ENCODE measurements at places on chromosomes 11 and 22.

DNA sequence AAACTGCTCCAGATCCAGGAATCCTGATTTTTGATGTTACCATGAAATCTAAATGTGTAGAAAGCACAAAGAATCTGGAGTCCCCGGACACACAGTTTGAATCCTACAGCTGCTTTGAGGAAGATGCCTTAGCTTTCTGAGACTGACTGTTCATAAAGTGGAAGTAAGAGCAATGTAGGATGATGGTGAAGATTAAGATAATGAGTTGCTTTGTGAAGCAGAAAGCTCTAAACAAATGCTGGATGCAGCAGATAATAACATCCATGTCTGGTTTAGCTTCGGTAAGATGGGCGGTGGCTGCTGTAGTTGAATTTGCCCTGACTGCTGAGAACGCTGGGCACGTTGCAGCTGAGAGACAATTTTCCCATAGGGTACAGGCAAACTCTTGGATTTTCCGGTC, 20.1 kb downstream of the OVOL1 start:
- DNase-seq = no peak

DNA sequence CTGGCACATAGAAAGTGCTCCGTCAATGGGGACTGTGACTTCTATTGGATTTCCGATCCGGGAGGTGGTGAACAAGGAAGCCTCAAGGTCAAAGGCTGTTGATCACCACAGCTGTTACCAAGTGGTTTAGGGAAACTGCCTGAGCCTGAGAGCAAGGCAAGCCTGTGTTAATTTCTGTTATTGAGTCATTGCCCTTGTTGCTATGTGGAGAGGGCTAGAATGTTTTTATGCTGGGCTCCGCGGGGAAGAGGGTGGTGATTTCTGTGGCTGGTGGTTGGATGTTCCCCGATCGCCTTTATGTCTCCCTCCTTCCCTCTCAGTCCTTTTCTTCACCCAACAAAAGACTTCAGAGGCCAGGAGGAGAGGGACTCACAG, 108.5 kb upstream of the ALX4 start:
- no peak for DNase-seq

DNA sequence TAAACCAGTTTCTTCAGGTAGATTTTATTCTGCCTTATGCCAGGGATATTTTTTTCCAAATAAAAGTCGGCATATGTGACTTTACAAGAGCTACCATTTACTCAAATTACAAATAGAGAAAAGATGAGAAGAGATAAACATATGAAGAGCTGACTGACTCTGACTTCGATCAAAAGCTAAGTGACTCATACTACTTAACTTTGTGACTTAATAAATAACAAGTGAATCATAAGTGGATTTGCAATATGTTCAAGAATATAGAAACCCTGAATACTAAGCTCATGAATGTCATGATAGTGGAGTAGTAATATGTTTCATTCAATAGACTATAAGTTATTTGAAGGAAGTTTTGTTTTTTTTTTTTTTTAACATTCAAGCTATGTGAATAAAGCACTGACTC, 130.5 kb upstream of the ANO3 start:
- no peak for DNase-seq

- no peak for DNase-seq
Measured at GRCh38 chr11:2665526-2666400, 34.0 kb downstream of the KCNQ1OT1 start.

DNA sequence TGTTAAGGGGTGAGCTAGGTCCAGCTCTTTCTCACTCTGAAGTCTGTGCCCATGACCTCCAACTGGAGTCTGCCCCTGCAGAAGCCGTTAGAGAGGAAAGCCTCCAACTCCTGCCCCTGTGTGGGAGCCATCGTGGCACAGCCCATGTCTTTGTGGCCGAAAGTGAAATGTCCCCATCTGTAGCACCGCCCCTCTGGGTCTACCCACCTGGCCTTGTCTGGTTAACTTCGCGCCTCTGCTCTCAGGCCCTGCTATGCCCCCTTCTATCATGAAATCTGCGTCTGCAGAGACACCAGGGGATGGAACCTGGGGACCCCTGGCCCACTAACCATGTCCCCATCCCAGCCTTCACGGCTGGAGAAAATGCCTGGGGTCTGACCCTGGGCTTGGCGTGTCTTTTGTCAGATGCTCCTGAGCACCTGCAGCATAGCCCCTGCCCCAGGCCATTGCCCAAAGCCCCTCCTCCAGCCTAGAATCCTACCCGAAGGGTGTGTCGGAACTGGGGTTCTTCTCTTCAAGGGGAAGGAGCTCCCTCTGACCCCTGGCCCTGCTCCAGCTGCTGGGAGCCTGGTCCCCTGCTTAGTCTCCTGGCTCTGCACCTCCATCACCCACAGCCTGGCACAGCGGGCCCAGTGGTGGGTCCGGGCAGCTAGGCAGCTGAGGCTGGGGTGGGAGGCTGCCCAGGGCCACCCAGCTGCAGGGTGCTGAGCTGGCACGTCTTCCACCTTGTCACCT, 35.8 kb upstream of the HMOX1 start:
- no peak for DNase-seq

DNA sequence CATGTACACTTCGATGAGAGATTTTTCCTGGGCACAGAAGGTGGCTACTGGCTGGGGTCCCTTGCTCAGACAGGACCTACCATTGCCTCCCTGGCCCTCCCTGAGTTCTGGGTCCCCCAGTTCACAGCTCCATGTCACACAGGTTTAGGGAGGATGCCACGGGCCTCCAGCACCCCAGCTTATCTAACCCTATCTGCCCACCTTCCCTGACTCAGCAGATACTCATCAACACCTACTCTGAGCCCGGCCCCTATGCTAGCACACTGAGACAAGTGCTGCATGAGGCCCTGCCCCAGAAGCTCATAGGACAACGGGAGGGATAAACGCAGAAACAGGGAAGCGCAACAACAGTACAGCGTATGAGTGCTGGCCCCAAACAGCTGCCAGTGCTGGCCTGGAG, 9.6 kb downstream of the NAGA start:
- no peak for DNase-seq
